NCI-H187 (cell line): ENCODE measurements at places on chromosomes 13 and 19.

DNA sequence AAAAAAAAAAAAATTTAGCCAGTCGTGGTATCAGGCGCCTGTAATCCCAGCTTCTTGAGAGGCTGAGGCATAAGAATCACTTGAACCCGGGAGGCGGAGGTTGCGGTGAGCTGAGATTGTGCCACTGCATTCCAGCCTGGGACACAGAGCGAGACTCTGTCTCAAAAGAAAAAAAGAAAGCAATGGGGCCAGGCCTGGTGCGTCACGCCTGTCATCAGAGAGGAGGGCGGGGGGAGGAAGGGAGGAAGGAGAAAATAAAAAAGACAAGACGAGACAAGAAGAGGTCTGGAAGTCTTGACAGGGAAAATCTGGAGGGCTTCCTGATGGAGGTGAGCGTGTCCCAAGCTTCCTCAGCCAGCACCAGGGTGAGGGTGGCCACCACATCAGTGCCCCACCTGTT, 54.9 kb upstream of the PTPRS start:
- DNase-seq = no peak

GRCh38 chr13:24274452-24275021, 34.8 kb upstream of the C1QTNF9 start:
- DNase-seq = no peak

DNA sequence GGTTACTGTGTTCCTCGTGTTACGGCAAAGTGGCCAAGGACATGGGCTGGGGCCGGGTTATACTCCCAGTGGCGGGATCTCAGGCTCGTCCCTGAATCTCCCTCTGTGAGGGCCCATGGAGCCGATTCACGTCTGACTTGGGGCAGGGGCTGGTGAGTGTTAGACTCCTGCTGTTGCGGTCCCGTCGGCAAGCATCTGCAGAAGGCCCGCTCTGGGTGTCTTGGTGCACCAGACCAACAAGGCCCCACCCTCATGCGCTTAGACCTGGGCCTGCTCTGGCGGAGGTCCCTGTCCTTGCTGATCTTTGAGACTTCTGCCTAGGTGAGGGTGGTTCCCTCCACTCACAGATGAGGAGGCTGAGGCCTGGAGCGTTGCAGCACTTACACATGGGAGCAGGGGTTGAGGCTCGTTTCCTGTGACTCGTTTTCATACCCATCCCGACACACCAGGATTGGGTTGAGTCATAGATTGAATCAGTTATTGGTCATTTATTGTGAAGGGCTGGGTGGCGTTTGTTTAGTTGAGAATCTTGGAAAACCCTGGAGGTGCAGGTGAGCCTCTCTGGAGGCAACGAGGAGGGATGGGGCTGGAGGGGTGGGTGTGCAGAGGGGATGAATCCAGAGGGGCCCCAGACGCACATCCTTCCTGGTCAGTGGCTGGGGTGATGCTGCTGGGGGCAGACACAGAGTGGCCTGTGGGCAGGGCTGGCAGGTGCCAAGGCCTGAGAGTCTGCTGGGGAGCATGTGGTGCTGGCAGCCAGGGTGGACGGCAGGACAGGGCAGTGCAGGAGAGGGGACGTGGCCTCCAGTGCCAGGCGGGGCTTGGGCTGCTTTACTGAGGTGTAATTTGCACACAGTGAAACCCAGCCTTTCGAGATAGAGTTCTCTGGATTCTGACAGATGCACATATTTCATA, 4.6 kb downstream of the EPN1 start:
- no peak for DNase-seq

- no peak for DNase-seq
These were observed 45.7 kb upstream of the ZNF730 start for GRCh38 chr19:23071147-23071511.

DNA sequence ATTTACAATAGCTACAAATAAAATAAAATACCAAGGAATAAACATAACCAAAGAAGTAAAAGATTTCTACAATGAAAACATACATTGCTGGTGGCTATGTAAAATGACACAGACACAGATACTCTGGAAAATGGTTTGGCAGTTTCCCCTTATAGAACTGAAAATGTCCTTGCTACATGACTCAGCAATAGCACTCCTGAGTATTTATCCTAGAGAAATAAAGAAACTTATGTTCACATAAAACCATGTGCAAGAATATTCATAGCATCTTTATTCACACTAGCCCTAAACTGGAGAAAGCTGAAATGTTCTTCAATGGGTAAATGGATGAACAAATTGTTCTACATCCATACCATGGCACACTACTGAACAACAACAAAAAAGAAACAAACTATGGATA, 100.2 kb upstream of the RFC3 start:
- DNase-seq = no peak
